ENCODE measurements at places on chromosomes 2 and 18. TPM values are rescaled to one million over a fixed set of nuclear protein-coding genes. Genes with fewer than 3 reads are reported as not detected.

CDCA7 gene
- 48.9 TPM for total RNA-seq

SCN9A gene
- total RNA-seq, result 1.1 TPM

MAP3K19 gene
- not detected for total RNA-seq

MROH2A gene
- total RNA-seq, result not detected

MFF gene
- 88.1 TPM for total RNA-seq

ZNF396 gene
- 1.2 TPM for total RNA-seq

DNER gene
- 1.1 TPM for total RNA-seq

PROC gene
- total RNA-seq, result 0.37 TPM

NT5DC4 gene
- total RNA-seq, result not detected

RBKS gene
- 2.3 TPM for total RNA-seq

NYAP2 gene
- not detected for total RNA-seq

MAB21L4 gene
- total RNA-seq, result 0.15 TPM

DNA sequence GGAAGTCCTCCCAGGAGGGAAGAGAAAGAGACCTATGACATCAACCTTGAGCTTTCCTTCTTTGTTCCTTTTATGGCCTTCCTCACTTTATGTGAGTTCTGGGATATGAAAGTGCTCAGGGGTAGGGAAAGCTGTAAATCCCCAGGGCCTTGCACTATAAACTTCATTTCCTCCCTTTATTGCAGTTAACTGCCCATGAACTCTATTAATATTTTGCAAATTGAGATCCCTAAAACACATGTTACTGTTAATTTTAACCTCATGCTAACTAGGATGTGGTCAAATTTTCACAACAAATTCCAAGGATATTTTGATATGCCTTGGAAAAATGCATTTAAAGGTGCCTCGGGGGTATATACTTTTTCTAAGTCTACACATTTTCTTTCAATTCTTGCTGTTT lies 359.9 kb downstream of the OSR1 start:
- no peak for DNase-seq

DNA sequence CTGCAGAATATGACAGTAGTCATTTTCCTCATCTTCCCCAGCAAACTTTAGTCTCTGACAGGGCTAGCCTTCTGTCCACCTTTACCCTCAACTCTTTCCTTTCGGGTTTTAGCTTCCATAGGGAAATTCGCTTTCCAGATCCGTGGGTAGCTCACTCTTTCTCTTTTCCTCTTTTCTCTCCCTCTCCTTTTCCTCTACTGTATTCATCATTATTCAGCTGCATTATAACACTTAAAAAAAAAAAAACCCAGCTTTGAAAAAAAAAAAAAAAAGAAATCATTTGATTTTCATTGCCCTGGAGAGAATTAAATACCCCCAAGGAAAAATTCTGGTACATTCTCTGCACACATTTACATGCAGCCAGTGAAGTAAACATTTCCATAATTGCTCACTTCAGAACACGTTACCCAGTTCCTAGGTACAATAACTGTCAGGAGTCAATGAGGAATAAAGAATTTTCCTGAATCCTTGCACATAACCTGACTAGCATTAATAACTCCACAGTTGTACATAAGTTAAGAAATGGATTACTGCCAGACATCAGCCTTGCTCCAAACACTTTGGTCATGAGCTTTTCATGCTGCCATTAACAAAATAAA lies 63.5 kb downstream of the ZNF521 start:
- no peak for DNase-seq

DNA sequence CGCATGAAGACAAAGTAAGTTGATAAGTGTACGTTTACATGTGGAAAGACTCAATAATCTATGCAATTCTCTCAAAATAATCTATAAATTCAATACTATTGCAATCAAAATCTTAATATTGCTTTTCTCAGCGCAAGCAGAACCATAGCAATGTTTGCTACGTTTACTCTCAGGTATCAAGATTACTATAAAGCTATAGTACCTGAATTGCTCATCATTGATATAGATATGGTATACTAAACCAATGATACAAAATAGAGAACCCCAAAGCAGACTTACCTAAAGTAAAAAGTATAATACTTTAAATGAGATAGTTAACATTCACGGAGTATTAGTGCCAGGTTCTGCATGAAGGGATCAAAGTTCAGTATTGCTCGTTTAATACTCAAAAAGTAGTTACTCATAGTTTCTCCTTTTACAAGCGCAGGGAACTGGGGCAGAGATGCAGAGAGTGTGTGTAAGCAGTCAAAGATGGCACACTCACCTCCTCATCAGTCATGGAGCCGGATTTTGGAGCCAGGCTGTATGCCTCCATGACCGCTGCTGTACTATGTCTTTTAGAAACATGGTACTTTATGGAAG lies 391.0 kb upstream of the ID2 start:
- DNase-seq, result no peak

DNA sequence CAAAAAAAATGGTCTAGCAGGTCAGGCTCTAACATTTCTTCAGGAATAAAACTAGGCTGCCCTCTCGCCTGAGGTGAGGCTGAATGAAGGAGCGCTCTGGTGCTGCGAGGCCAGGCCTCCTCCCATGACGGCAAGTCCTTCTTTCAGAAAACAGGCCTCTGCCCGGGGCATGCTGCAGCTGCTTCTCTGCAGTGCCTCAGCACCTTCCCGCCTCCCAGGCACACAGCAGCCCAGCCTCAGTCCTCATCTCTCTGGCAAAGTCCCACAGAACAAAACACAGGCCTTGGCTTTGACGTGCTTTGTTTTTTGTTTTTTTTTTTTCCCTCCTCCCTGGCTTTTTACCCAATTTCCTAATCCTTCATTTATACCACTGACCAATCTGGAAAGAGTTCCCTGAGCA lies 74.8 kb downstream of the BCL11A start:
- no peak for DNase-seq

GRCh38 chr2:109635426-109636304 lies 21.5 kb downstream of the SOWAHC start:
- no peak for DNase-seq

- DNase-seq, result no peak
These were observed 37.4 kb downstream of the ZNF236 start for GRCh38 chr18:76859474-76860339.

- DNase-seq, result no peak
These were observed 33.5 kb upstream of the ATG16L1 start for GRCh38 chr2:233217892-233218377.

DNA sequence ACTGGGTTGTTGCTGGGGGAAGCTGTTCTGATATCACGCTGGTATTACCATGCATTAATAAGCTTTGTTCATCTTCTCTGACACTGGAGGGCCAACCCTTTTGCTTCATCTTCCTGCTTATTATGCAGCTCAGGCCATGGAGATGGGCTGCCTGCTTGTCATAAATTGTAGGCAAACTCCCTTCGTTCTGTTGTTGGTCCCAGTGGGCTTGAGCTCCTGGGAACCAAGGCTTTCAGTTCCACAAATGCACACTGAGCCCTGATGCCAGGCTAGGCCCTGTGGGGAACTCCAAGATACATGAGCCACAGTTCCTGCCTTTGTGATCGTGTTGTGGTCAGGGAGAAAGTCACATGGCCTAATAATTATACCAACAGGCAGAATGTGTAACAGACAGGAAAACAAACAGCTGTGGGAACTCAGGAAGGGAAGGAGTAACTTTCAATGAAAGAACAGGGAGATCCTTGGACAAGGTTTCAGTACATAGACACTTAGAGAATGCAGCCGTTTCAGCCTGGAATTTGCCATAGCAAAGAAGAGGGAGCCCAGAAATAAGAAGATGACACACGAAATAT lies 49.0 kb upstream of the BCL2L11 start:
- DNase-seq, result no peak

- DNase-seq, result no peak
These were observed 31.9 kb upstream of the CREG2 start for GRCh38 chr2:101419096-101419663.

DNA sequence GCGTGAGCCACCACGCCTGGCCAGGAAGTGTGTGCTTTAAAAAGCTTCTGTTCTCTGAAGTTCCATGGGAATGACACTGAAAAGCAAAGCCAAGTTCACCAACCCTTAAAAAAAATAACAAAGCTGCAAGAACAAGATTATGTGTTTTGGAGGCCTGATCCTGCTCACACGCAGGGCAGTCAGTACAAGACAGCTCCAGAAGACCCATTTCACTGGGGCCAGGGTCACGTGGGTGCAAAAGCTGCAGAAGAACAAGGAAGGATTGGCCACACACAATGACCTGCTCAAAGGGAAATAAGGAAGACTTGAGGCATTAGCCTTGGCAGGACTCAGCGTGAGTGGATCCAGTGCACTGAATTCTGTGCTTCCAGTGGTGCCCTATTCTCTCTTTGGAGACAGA lies 187.9 kb downstream of the NCK2 start:
- DNase-seq, result no peak

GRCh38 chr18:47901624-47902362 lies 28.7 kb downstream of the SMAD2 start:
- DNase-seq, result no peak

DNA sequence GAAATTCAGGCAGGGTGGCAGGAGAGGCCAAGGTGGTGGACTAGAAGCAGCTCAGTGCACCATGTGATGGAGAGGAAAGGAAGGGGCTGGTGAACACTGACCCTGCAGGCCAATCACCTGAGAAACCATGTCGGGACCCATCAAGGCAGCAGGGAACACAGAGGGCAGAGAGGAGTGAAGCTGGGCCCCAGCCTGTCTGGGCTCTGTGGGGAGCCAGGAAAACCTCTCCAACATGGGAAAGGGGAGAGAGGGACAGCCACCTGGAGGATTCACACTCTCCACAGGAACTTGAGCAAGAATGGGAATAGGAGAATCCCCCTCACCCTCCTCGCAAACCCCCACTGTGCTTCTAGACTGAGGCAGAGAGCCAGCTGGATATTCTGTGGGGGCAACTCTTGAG lies 85.5 kb upstream of the CYP26B1 start:
- peak; percentile 30 for DNase-seq

DNA sequence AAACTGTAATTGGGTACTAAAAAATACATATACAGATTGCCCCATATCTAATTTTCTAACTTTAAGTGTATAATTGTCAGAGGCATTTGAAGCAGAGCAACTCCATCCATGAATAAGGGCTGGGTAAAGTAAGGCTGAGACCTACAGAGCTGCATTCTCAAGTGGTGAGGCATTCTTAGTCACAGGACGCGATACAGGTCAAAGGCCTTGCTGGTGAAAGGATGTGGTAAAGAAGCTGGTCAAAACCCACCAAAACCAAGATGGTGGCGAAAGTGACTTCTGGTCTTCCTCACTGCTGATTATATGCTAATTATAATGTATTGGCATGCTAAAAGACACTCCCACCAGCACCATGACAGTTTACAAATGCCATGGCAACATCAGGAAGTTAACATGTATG lies 50.0 kb downstream of the SLC8A1 start:
- DNase-seq, result no peak

DNA sequence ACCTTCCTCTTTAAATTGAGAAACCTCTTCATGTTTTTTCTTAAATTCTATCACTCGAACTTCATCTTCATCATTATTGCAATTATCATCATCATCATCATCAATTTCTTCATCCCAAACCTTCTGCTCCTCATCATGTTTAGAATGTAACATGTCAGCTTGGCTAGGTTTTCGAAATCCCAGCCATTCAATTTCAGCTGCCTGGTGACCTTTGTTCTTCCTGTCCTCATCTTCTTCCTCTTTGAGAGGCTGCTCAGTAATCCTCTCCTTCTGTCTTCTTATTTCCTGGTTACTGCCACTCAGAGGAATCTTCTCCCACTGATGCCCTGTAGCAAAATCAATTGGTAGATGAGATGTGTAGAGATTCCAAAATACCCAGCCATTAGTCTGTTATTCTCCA lies 4.2 kb downstream of the ERMN start:
- DNase-seq, result no peak

DNA sequence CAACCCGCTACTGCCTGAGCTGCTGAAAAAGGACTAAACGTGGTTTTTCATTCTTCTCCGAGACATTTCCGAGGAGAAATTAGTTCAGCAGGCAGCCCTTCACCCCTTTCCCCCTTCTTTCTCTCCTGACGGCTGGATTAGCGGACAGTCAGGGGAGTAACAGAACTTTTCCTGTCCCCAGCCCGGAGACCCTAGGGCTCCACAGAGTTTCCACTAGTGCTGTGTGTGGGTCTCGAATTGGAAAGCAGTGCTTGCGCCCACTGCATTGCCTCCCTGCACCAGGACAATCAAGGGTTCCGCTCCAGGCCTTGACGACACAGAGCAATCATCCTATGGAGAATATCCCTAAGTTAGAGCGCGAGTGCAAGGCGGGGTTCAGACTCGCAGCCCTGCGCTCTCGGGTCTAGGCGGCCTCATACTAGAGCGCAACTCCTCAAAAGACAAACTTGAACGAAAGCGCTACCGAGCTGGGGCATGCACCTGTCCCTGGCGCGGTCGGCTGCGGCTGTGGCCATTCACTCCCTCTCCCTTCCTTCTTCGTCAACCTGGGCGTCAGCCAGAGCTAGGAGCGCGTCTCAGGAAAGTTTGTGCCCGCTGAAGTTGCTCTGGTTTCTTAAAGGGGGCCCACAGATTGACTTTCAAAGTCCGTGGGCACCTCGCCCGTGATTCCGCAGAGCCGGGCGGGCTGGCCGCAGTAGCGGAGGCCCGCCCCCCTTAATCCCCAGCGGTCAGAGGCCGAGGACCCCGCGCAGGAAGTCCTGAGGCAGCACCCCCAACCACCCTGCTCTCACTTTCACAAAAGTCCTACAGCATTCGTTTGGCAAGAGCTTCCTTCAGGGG lies 801 bp downstream of the OSR1 start:
- no peak for DNase-seq

DNA sequence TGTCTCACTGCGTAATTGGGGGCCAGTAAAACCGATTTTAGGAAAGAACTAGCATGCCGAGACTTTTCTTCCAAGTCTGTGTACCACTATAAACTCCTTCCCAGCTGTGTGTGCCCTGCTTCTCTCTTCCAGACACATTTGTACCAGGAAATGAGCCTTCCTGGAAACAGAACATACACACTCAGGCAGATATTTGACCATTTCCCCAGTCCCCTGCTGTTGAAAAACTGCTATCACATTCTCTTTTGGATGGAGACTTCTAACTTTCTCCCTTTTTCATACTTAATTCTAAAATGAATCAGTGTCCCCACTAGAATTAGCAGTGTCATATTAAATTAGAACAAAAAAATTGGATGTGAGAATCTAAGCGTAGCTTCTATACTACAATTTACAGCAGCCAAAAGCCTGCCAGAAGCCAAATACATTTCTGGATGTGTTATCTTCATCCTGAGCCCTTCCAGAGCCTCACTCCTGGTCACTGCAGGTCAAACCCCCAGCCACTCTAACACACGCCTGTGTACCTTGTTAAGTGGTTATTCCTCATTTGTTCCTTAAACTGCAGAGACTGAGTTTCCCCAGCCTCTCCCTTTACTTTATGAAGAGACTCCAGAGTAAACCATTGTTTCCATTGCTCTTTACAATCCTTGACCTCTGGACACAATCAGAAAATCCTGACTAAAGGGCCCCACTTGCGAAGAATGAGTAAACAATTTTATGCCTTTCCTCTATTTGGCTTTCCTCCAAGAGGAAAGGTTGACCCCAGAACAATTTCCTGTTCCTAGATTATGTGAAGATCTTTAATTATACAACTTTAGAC lies 20.4 kb downstream of the DSG4 start:
- DNase-seq, result no peak

GRCh38 chr2:68387408-68388350 lies 22.6 kb downstream of the PLEK start:
- no peak for DNase-seq
